ENCODE measurements at places on chromosomes 13 and 19.

DNA sequence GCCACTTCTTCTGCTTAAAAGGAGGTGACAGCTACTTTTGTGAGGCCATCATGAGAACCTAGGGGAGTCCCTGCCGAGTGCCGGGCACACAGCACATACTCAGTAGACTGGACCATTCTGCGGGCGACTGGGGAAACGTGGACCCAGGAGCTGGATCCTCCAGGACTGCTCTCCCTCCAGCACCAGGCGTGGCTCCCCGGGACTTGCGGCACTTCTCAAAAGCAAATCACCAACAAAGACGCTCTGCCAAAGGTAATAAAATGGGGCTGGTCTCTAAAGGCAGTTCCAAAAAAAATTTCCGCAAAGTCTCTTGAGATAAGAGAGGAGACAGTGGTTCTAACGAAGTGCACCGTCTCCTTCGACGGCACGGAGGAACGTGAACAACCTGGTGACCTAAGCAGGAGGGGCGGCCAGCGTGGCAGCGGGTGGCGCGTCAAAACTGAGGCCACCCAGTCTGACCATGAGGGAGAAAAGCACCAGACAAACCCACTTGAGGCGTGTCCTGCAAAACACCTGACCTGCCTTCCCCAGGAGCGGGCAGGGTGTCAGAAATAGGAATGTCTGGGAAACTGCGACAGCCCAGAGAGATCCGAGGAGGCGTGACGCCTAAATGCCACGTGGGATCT lies 1.4 kb upstream of the TMPRSS9 start:
- DNase-seq = no peak

DNA sequence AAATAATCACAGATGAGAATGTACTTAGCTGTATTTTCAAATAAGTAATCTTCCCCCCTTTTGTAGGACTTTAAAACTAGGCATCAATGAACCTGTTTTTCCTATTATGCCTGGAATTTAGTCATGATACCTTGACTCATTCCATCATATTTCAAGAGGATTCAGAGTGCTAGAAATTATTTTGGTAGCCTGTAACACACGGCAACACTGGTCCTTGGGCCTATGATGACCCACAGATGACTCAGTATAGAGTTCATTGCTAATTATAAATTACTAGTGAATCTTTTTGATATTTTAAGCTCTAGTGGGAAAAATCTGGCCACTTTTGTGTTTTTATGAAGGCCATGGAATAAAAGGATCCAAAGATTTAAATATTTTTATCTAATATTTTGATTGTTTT lies 26.0 kb upstream of the GARRE1 start:
- DNase-seq = no peak

- DNase-seq = no peak
These were observed 130.8 kb downstream of the KLF12 start for GRCh38 chr13:74003374-74003773.

GRCh38 chr13:81012031-81012430 lies 671.1 kb upstream of the SPRY2 start:
- no peak for DNase-seq

DNA sequence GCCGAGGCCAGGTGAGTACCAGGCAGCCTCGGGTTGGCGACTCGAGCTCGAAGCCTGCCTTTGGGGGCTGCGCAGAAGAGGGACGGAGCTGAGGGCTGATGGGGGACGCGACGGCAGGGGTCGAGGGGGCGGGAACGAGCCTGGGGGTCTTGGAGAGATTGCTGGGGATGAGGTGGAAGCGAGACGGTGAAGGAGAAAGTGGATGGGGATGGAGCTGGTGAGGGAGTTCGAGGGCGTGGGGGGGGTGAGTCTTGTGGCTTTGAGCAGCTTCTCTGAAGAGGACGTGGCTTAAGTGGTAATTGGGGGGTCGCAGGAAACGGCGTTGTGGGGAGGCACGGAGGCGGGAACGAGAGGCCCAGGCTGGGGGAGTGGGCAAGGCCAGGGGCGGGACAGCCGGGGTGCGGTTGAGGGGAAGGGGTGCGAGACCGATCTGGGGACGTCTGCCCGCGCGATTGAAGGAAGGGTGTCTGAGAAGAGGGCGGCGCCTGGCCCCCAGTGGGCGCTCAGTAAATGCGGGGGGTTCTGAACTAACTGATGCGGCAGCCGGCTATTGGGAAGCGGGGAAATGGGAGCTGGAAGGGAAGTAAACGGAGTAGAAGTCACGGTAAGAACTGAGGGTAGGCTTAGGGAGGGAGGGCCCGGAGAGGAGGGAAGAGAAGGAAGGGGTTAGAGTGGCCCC lies 426 bp downstream of the MYO9B start:
- no peak for DNase-seq
